ENCODE measurements at places on chromosomes 7 and 10.

GRCh38 chr10:17474595-17475323, 20.4 kb upstream of the ST8SIA6 start:
- no peak overlapping the region for H3K27ac ChIP-seq
- no peaks in the 10 kb centered on the region for H3K27me3 ChIP-seq
- peaks cover 2% of the 10 kb centered on the region for H3K4me1 ChIP-seq
- no peaks in the 10 kb centered on the region for H3K36me3 ChIP-seq
- DNase-seq, result peak; percentile 8

- H3K27me3 ChIP-seq, result no peaks in the 10 kb centered on the region
- H3K27ac ChIP-seq, result no peak overlapping the region
- H3K4me3 ChIP-seq, result no peak overlapping the region
- H3K36me3 ChIP-seq, result no peaks in the 10 kb centered on the region
- no peak for DNase-seq
Measured at GRCh38 chr10:48442809-48443177, 136.3 kb downstream of the MAPK8 start.

GRCh38 chr7:131625817-131626372, 69.5 kb upstream of the PODXL start:
- H3K27ac ChIP-seq, result peak overlapping the region; percentile 74
- peak; percentile 99 for DNase-seq
- no peaks in the 10 kb centered on the region for H3K36me3 ChIP-seq
- no peak overlapping the region for H3K4me3 ChIP-seq
- peaks cover 12% of the 10 kb centered on the region for H3K4me1 ChIP-seq

- H3K4me3 ChIP-seq, result no peak overlapping the region
- H3K36me3 ChIP-seq, result no peaks in the 10 kb centered on the region
- no peak overlapping the region for H3K27ac ChIP-seq
- no peak for DNase-seq
- no peaks in the 10 kb centered on the region for H3K27me3 ChIP-seq
Measured at GRCh38 chr7:19275000-19275399, 129.8 kb upstream of the FERD3L start.

- no peaks in the 10 kb centered on the region for H3K4me1 ChIP-seq
- no peaks in the 10 kb centered on the region for H3K27me3 ChIP-seq
- H3K36me3 ChIP-seq, result no peaks in the 10 kb centered on the region
- H3K27ac ChIP-seq, result no peak overlapping the region
Measured at GRCh38 chr7:85164376-85164775, 22.5 kb downstream of the SEMA3D start.

- H3K4me3 ChIP-seq, result no peak overlapping the region
- DNase-seq, result no peak
- no peaks in the 10 kb centered on the region for H3K27me3 ChIP-seq
Measured at GRCh38 chr10:5538892-5539651, 14.3 kb downstream of the CALML3 start.

GRCh38 chr10:100969187-100970075, at the start of gene SEMA4G:
Gene SEMA4G (plus strand): TSS chr10:100969504. CDS start chr10:100972913, 3,409 bp downstream.
- H3K27me3 ChIP-seq, result no peaks in the 10 kb centered on the region
- H3K4me1 ChIP-seq, result peaks cover 9% of the 10 kb centered on the region
- H3K36me3 ChIP-seq, result no peaks in the 10 kb centered on the region
- H3K4me3 ChIP-seq, result peak within 1 kb of the TSS; percentile 58
- DNase-seq, result peak; percentile 68
- H3K27ac ChIP-seq, result no peak within 1 kb of the TSS

DNA sequence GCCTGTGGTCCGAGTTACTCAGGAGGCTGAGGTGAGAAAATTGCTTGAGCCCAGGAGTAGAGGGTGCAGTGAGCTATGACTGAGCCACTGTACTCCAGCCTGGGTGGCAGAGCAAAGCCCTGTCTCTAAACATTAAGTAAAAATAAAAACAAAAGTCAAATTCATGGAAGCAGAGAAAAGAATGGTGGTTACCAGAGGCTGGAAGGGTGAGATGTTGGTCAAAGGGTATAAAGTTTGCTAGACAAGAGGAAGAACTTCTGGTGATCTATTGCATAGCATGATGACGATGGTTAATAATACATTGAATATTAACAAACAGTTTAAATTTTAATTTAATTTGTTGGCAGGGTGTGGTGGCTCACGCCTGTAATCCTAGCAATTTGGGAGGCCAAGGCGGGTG, 68.1 kb downstream of the CRPPA start:
- DNase-seq, result no peak
- H3K4me3 ChIP-seq, result no peak overlapping the region
- no peaks in the 10 kb centered on the region for H3K36me3 ChIP-seq
- H3K27me3 ChIP-seq, result no peaks in the 10 kb centered on the region
- no peaks in the 10 kb centered on the region for H3K4me1 ChIP-seq

- no peaks in the 10 kb centered on the region for H3K36me3 ChIP-seq
- no peak for DNase-seq
- no peaks in the 10 kb centered on the region for H3K27me3 ChIP-seq
- H3K4me3 ChIP-seq, result no peak overlapping the region
- no peak overlapping the region for H3K27ac ChIP-seq
- H3K4me1 ChIP-seq, result no peaks in the 10 kb centered on the region
Measured at GRCh38 chr7:152602962-152603361, 73.0 kb downstream of the XRCC2 start.

GRCh38 chr10:26044141-26044749, 110.2 kb downstream of the MYO3A start:
- DNase-seq, result no peak
- no peaks in the 10 kb centered on the region for H3K4me1 ChIP-seq
- H3K27ac ChIP-seq, result no peak overlapping the region
- H3K36me3 ChIP-seq, result no peaks in the 10 kb centered on the region
- no peak overlapping the region for H3K4me3 ChIP-seq
- no peaks in the 10 kb centered on the region for H3K27me3 ChIP-seq

DNA sequence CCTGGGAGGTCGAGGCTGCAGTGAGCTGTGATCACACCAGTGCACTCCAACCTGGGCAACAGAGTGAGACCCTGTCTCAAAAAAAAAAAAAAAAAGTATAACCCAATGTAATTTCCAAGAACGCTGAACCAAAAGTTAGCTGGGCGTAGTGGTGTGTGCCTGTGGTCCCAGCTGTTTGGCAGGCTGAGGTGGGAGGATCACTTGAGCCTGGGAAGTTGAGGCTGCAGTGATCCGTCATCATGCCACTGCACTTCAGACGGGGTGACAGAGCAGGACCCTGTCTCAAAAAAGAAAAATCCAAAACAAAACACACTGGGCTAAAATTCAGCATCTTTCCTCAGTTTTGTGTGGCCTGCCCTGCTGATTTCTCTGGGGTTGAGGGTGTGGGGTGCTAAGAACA, 21.1 kb downstream of the HNRNPA2B1 start:
- no peaks in the 10 kb centered on the region for H3K27me3 ChIP-seq
- no peak for DNase-seq
- no peaks in the 10 kb centered on the region for H3K4me1 ChIP-seq
- no peak overlapping the region for H3K27ac ChIP-seq

GRCh38 chr7:134836447-134836846, 57.0 kb downstream of the CALD1 start:
- H3K36me3 ChIP-seq, result no peaks in the 10 kb centered on the region
- H3K4me3 ChIP-seq, result no peak overlapping the region
- H3K27me3 ChIP-seq, result no peaks in the 10 kb centered on the region
- no peak for DNase-seq

- DNase-seq, result no peak
- no peak overlapping the region for H3K4me3 ChIP-seq
- H3K36me3 ChIP-seq, result no peaks in the 10 kb centered on the region
- no peaks in the 10 kb centered on the region for H3K4me1 ChIP-seq
Measured at GRCh38 chr10:88980800-88981199, 9.8 kb upstream of the FAS start.

DNA sequence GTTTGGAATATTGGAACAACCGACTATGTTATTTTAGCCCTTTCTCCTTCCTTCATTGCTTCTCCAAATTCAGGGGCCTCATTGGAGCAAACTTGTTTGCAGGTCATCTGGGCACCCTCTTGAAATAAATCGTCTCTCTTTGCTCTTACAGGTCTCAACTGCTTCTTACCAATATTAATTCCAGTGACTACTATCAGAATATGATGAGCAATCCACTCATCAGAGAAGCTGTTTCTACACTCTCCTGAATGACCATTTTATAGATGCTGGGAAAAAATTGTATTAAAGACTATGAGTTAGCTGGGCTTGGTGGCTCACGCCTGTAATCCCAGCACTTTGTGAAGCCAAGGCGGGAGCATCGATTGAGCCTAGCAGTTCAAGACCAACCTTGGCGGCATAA, 12.5 kb upstream of the HNRNPF start:
- no peaks in the 10 kb centered on the region for H3K36me3 ChIP-seq
- no peak overlapping the region for H3K27ac ChIP-seq
- DNase-seq, result no peak
- no peak overlapping the region for H3K4me3 ChIP-seq

- no peak for DNase-seq
- H3K4me1 ChIP-seq, result peaks cover 6% of the 10 kb centered on the region
- no peaks in the 10 kb centered on the region for H3K27me3 ChIP-seq
Measured at GRCh38 chr10:3491571-3491970, 293.4 kb downstream of the KLF6 start.

DNA sequence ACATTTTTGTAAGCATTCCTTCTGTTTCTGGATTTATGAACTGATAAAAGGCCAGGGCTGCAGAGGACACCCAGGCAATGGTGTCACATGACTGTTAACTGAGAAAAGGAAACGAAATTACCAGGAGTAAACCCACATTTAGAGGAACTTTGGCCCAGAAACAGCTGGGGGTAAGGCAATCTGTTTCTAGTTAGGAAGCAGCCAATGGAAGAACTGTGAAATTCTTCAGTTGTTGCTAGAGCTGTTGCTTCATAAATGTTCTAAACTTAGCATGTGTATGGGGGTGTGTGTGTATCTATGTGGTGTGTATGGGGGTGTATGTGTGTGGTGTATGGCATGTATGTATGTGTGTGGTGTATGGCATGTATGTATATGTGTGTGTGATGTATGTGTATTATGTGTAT, 11.8 kb upstream of the PDCD4 start:
- no peaks in the 10 kb centered on the region for H3K27me3 ChIP-seq
- H3K4me3 ChIP-seq, result no peak overlapping the region
- no peaks in the 10 kb centered on the region for H3K36me3 ChIP-seq
- peaks cover 5% of the 10 kb centered on the region for H3K4me1 ChIP-seq

GRCh38 chr7:22331704-22332103, 25.2 kb downstream of the RAPGEF5 start:
- no peak overlapping the region for H3K27ac ChIP-seq
- H3K4me1 ChIP-seq, result no peaks in the 10 kb centered on the region
- no peaks in the 10 kb centered on the region for H3K27me3 ChIP-seq
- no peak for DNase-seq
- H3K36me3 ChIP-seq, result no peaks in the 10 kb centered on the region
- H3K4me3 ChIP-seq, result no peak overlapping the region

GRCh38 chr7:100538348-100538653, 702 bp upstream of the AGFG2 start:
- H3K36me3 ChIP-seq, result no peaks in the 10 kb centered on the region
- no peaks in the 10 kb centered on the region for H3K27me3 ChIP-seq
- peak overlapping the region; percentile 40 for H3K4me3 ChIP-seq
- peaks cover 7% of the 10 kb centered on the region for H3K4me1 ChIP-seq
- DNase-seq, result no peak

DNA sequence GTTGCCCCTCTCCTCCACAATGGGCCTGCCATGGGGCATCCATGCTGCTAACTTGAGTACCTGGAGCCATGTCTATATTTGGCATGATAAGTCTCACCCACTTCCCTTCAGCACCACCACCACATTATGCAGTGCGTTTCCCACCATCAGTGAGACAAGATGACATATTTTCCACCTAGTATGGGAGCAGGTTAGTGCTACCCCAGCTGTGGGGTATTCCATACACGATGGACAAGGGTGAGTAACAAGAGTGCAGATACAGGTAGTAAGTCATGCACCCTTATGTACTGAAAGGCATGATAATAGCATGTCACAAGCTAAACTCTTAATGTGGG, 21.2 kb upstream of the OR2AE1 start:
- no peak overlapping the region for H3K4me3 ChIP-seq
- no peaks in the 10 kb centered on the region for H3K4me1 ChIP-seq
- H3K27ac ChIP-seq, result no peak overlapping the region
- no peak for DNase-seq

DNA sequence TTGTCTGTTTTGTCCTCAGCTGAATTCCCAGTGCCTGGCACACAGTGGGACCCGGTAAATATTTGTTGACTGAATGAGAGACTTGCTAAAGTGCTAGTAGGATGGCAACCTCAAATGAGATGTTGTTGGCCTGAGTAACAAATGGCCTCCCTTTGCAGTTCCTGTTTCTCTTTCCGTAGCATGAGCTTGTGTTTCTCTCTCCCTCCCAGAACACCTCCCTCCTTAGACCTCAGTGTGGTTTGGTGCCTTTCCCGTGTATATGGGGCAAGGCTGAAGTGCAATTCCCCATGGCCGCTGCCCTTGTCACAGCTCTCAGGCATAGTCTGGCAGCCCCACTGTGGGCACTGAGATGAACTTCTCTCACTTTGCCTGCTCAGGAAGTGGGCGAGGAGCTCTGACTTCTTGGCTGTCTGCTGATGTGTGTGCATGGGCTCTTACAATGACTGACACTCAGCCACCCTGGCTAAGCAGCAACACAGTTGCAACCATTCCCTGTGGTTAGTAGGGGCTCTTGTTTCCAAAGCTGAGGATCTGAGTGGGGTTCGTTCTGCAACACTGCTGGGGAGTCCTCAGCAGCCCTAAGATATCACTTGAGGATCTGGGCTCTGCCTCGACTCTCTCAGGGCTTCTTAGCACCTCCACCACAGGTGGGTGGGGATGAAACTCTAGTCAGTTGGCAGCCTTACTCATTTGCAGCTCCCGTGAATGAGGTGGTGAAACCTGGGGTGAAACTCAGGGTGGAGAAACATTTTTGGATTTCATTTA, 136.1 kb downstream of the ICA1 start:
- H3K4me1 ChIP-seq, result peaks cover 4% of the 10 kb centered on the region
- no peaks in the 10 kb centered on the region for H3K27me3 ChIP-seq
- no peak for DNase-seq
- no peaks in the 10 kb centered on the region for H3K36me3 ChIP-seq

GRCh38 chr10:29628912-29629526, 5.8 kb downstream of the SVIL start:
- no peaks in the 10 kb centered on the region for H3K36me3 ChIP-seq
- H3K4me3 ChIP-seq, result no peak overlapping the region
- H3K27me3 ChIP-seq, result no peaks in the 10 kb centered on the region
- H3K27ac ChIP-seq, result no peak overlapping the region
- H3K4me1 ChIP-seq, result no peaks in the 10 kb centered on the region

DNA sequence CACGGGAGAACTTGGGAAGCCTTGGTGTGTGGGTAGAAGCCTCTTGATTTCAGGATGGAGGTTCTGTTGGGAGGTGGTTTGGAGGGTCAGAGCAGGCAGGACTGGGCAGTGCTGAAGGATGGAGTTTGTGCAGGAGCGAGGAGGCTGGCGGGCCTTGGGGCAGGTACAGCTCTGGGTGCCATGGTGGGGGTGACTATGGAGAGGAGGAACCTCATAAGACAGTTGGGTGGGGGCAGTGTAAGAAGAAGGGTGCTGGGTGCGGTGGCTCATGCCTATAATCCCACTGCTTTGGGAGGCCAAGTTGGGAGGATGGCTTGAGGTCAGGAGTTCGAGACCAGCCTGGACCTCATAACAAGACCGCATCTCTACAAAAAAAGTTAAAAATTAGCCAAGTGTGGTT, 54.7 kb upstream of the GTF2IRD1 start:
- no peak overlapping the region for H3K4me3 ChIP-seq
- H3K36me3 ChIP-seq, result no peaks in the 10 kb centered on the region
- no peak for DNase-seq
- no peaks in the 10 kb centered on the region for H3K27me3 ChIP-seq
- H3K27ac ChIP-seq, result no peak overlapping the region

GRCh38 chr10:44948642-44949041, 11.0 kb upstream of the RASSF4 start:
- H3K27me3 ChIP-seq, result no peaks in the 10 kb centered on the region
- H3K4me3 ChIP-seq, result no peak overlapping the region
- DNase-seq, result no peak
- peaks cover 6% of the 10 kb centered on the region for H3K4me1 ChIP-seq
- H3K36me3 ChIP-seq, result no peaks in the 10 kb centered on the region
